ENCODE measurements at places on chromosomes 11 and 22. TPM values are rescaled to one million over a fixed set of nuclear protein-coding genes. Genes with fewer than 3 reads are reported as not detected.

POTEH gene
- total RNA-seq, result not detected

KCNC1 gene
- total RNA-seq, result 0.12 TPM

- H3K36me3 ChIP-seq, result no peaks in the 10 kb centered on the region
- peak; percentile 41 for DNase-seq
- peaks cover 6% of the 10 kb centered on the region for H3K4me1 ChIP-seq
- H3K27me3 ChIP-seq, result no peaks in the 10 kb centered on the region
- no peak overlapping the region for H3K27ac ChIP-seq
- no peak overlapping the region for H3K4me3 ChIP-seq
These were observed 253.0 kb upstream of the CCDC179 start for GRCh38 chr11:23112987-23113886.

DNA sequence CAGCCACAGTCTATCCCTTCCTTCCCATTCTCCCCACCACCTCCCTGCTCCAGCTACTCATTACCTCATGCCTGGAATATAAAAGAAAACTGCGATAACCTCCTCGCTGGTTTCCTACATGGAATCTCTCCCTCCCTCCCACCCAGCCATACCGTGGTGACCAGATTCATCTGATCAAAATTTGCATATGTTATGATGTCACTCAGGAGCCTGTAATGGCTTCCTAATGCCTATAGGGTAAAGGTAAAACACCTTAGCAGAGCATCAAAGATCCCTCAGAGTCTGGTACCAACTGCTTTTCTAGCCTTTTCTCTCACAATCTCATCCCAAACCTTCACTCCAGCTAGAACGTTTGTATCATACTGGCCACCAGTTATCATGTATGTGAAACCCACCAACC lies 19.6 kb downstream of the RTN4RL2 start:
- H3K4me3 ChIP-seq, result no peak overlapping the region
- H3K4me1 ChIP-seq, result peaks cover 11% of the 10 kb centered on the region
- H3K27ac ChIP-seq, result no peak overlapping the region
- no peaks in the 10 kb centered on the region for H3K36me3 ChIP-seq
- DNase-seq, result no peak
- peaks cover 69% of the 10 kb centered on the region for H3K27me3 ChIP-seq

DNA sequence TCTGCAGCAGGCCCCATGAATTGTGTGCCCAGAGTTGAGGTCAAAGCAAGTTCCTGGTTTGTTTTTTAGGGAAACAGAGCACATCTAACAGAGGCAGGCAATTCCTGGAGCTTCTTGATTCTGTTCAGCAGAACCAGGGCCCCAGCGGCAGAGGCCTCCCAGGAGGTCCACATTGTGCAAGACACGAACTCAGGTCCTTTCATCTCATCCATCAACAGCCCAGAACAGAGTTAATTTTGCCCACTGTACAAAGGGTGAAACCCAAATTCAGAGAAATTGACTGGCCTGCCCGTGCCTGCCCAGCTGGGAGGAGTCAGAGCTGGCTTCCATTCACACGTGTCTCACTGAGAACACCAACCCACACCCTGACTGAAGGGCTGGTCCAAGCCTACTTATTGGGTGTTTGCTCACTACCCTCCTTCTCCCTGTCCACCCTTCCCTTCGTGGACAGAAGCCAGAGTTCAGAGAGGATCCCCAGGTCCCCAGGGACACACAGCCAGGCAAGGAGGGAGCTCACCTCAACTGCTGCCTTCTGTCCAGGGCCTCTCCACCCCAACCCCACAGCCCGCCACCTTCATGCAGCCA lies 607.1 kb downstream of the TBC1D22A start:
- H3K36me3 ChIP-seq, result no peaks in the 10 kb centered on the region
- no peaks in the 10 kb centered on the region for H3K4me1 ChIP-seq
- DNase-seq, result no peak
- no peaks in the 10 kb centered on the region for H3K27me3 ChIP-seq
- no peak overlapping the region for H3K27ac ChIP-seq
- no peak overlapping the region for H3K4me3 ChIP-seq

- H3K27ac ChIP-seq, result no peak overlapping the region
- H3K4me3 ChIP-seq, result no peak overlapping the region
- no peaks in the 10 kb centered on the region for H3K4me1 ChIP-seq
These were observed 43.8 kb downstream of the CHST1 start for GRCh38 chr11:45621588-45621987.

- no peaks in the 10 kb centered on the region for H3K27me3 ChIP-seq
- peak within 1 kb of the TSS; percentile 26 for H3K27ac ChIP-seq
- H3K4me3 ChIP-seq, result peak within 1 kb of the TSS; percentile 72
These were observed at the start of gene SSH3 for GRCh38 chr11:67303132-67303834. TSS of gene SSH3 (plus strand) at chr11:67303530. CDS start at chr11:67303626, 96 bp downstream.

CRYBB2 gene
- not detected for total RNA-seq

- no peaks in the 10 kb centered on the region for H3K27me3 ChIP-seq
- peak overlapping the region; percentile 97 for H3K27ac ChIP-seq
- H3K4me1 ChIP-seq, result peaks cover 72% of the 10 kb centered on the region
- H3K4me3 ChIP-seq, result peak overlapping the region; percentile 44
These were observed 18.9 kb downstream of the TEAD1 start for GRCh38 chr11:12693094-12693478.

GRCh38 chr11:118398791-118399559 lies 2.4 kb upstream of the ATP5MG start:
- DNase-seq, result no peak
- no peak overlapping the region for H3K4me3 ChIP-seq
- peaks cover 4% of the 10 kb centered on the region for H3K4me1 ChIP-seq
- no peaks in the 10 kb centered on the region for H3K27me3 ChIP-seq

ABCG4 gene
- 0.55 TPM for total RNA-seq

GRCh38 chr11:114166897-114167323 lies 107.4 kb downstream of the ZBTB16 start:
- no peak overlapping the region for H3K4me3 ChIP-seq
- no peaks in the 10 kb centered on the region for H3K36me3 ChIP-seq
- H3K27ac ChIP-seq, result no peak overlapping the region

MAPK8IP2 gene
- 4.7 TPM for total RNA-seq

GRCh38 chr11:4191031-4191571 lies 96.5 kb downstream of the RRM1 start:
- no peak overlapping the region for H3K4me3 ChIP-seq
- H3K36me3 ChIP-seq, result no peaks in the 10 kb centered on the region
- peaks cover 3% of the 10 kb centered on the region for H3K4me1 ChIP-seq
- no peak overlapping the region for H3K27ac ChIP-seq
- no peaks in the 10 kb centered on the region for H3K27me3 ChIP-seq

DNA sequence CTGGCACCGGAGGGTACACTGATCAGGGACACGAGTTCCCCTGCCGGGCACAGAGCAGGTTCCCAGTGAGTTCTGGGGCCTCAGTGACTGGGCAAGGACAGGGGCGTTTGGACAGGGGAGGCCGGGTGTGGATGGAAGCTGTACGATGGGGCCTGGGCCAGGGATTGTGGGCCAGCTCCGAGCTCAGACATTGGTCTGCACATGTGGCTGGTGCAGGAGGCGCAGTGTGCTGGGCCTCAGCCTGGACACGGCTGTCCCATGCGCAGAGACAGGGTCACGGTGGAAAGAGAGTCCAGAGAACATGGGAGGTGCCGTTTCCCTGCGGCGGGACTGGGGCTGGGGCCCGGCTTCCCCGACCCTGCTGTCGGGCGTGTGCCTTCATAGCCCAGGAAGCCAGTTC lies 60.7 kb downstream of the CDKN1C start:
- no peaks in the 10 kb centered on the region for H3K36me3 ChIP-seq
- H3K27me3 ChIP-seq, result no peaks in the 10 kb centered on the region
- no peak overlapping the region for H3K27ac ChIP-seq

DNA sequence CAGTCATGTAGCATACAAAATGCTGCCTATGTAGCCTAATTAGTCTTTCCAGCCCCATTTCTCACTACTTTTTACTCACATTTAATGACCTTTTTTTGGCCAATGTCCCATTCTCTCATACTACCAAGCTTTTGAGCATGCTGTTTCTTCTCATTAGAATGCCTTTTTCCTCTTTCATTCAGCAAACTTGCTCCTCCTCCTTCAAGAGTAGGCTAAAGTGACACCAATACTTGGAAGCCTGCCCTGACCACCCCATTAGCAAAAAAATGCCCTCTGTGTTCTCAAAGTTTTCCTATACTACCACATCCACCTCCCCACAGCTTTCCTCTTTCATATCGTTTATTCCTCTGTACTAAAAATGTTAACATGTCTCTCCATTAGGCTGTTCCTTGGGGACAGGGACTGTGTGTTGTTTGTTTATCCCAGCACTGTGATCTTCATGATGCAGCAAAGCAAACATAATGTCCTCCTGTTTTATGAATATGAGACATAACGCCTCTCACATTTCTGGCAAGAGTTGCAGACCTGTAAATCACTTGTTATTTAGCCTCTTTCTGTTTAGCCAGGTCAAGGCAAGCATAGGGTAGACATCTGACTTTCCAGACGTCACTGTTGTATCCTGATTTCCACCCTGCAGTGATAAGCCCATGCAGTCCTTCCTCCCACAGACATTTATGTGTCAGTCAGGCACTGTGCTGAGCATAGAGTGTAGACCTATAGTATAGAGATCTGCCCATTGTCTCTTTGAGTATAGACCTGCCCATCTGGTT lies 62.0 kb upstream of the UCP3 start:
- peaks cover 17% of the 10 kb centered on the region for H3K36me3 ChIP-seq
- no peak overlapping the region for H3K27ac ChIP-seq
- no peak for DNase-seq

- H3K36me3 ChIP-seq, result no peaks in the 10 kb centered on the region
- no peak for DNase-seq
- H3K27ac ChIP-seq, result no peak overlapping the region
- H3K27me3 ChIP-seq, result peaks cover 11% of the 10 kb centered on the region
- peaks cover 7% of the 10 kb centered on the region for H3K4me1 ChIP-seq
- H3K4me3 ChIP-seq, result no peak overlapping the region
These were observed 70.2 kb upstream of the CREB3L1 start for GRCh38 chr11:46207270-46207669.

APOL5 gene
- not detected for total RNA-seq

DNA sequence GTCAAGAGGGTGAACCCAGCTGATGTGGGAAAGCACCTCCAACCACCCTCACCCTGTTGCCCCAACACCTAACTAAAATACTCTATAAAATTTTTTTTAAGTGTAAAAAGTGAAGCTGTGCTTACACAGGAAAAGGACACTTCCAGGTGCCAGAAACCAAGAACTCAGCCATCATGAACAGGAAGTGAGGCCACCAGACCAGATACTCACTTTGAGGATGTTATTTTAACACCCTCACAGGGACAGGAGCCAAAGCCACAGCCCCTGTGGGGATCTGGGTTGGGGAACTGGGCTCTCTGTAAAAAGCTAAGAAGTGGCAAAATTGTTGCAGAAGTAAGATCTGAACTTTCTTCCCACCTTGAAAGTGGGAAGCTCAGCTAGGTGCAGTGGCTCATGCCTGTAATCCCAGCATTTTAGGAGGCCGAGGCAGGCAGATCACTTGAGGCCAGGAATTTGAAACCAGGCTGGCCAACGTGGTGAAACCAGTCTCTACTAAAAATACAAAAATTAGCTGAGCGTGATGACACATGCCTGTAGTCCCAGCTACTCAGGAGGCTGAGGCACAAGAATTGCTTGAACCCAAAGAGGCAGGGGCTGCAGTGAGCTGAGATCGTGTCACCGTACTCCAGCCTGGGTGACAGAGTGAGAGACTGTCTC lies 3.8 kb downstream of the RSPH14 start:
- no peaks in the 10 kb centered on the region for H3K36me3 ChIP-seq
- peaks cover 4% of the 10 kb centered on the region for H3K27me3 ChIP-seq
- H3K4me3 ChIP-seq, result no peak overlapping the region
- peaks cover 15% of the 10 kb centered on the region for H3K4me1 ChIP-seq
- DNase-seq, result no peak

DNA sequence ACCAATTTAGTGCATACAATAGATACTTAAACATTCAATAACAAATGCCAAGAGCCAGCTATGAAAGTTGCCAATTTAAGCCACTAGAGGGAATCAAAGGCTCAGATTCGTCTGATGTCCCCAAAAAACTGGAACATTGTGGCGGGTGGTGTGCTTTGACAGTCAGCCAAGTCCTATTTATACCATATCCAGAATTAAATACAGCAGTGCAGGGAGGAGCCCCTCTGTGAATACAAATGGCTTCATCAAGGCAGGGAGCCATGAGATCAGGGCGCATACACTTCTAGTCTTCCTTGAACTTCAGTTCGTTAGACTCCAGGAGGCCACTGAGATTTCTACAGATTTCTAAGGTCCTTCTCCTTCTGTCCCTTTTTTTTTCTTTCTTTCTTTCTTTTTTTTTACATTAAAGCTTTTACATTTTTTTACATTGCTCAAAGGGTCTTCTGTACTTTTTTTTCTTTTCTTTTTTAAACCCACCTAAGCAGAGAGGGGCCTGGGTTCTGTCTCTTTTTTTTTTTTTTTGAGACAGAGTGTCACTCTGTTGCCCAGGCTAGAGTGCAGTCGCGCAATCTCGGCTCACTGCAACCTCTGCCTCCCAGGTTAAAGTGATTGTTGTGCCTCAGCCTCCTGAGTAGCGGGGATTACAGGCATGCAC lies 41.5 kb upstream of the HSPA8 start:
- no peaks in the 10 kb centered on the region for H3K27me3 ChIP-seq
- DNase-seq, result peak; percentile 45
- no peak overlapping the region for H3K27ac ChIP-seq
- H3K36me3 ChIP-seq, result no peaks in the 10 kb centered on the region

- H3K4me3 ChIP-seq, result no peak overlapping the region
- H3K27ac ChIP-seq, result peak overlapping the region; percentile 79
- no peak for DNase-seq
- H3K36me3 ChIP-seq, result no peaks in the 10 kb centered on the region
- H3K4me1 ChIP-seq, result peaks cover 13% of the 10 kb centered on the region
These were observed 16.1 kb downstream of the TMPRSS5 start for GRCh38 chr11:113689768-113690618.

DNA sequence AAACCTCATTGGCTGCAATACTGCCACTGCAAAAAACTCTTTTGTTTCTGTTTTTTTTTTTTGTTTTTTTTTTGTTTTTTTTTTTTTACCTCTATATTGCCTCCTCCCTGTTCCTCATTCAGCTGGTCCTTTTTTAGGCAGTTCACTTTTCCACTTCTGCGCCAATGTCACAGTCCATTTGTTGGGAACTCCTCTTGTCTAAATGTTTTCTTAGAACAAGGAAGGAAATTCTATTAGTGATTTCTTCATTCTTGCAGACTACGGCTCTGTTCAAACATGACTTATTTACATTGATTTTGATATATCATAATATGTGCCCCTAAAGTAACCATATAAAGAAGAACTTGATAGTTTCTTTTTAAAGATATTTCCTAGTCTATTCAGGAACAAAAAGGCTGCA lies 2.9 kb downstream of the FAM118B start:
- H3K4me1 ChIP-seq, result peaks cover 13% of the 10 kb centered on the region
- H3K36me3 ChIP-seq, result peaks cover 4% of the 10 kb centered on the region
- no peak for DNase-seq
- no peaks in the 10 kb centered on the region for H3K27me3 ChIP-seq
- no peak overlapping the region for H3K4me3 ChIP-seq
- no peak overlapping the region for H3K27ac ChIP-seq

GRCh38 chr22:29183971-29184848 lies 21.5 kb upstream of the EMID1 start:
- no peak overlapping the region for H3K4me3 ChIP-seq
- DNase-seq, result no peak
- no peaks in the 10 kb centered on the region for H3K4me1 ChIP-seq
- H3K27me3 ChIP-seq, result no peaks in the 10 kb centered on the region
- no peaks in the 10 kb centered on the region for H3K36me3 ChIP-seq

DNA sequence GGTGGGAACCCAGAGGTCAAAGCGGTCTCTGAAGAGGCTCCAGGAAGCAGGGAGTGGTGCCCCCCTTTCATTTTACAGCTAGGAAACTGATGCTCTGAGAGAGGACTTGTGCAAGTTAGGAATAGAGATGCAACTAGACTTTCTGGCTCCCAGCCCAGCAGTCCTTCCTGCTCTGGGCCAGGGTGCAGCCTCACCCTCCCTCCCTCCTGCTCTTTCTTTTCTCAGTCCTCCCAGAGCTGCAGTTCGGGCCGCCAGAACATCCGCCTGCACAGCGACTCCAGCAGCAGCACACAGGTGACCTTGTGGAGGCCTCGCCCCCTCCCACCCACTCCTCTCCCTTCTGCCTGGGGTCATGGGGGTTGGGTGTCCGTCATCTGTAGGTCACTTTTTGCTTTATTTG lies 51.5 kb downstream of the LHFPL7 start:
- peak overlapping the region; percentile 2 for H3K27ac ChIP-seq
- no peaks in the 10 kb centered on the region for H3K36me3 ChIP-seq
- peaks cover 14% of the 10 kb centered on the region for H3K27me3 ChIP-seq
- peak; percentile 44 for DNase-seq
